ENCODE measurements at places on chromosomes 5 and 9. TPM values are rescaled to one million over a fixed set of nuclear protein-coding genes. Genes with fewer than 3 reads are reported as not detected.

The GPR21 gene
- polyA plus RNA-seq: not detected

DNA sequence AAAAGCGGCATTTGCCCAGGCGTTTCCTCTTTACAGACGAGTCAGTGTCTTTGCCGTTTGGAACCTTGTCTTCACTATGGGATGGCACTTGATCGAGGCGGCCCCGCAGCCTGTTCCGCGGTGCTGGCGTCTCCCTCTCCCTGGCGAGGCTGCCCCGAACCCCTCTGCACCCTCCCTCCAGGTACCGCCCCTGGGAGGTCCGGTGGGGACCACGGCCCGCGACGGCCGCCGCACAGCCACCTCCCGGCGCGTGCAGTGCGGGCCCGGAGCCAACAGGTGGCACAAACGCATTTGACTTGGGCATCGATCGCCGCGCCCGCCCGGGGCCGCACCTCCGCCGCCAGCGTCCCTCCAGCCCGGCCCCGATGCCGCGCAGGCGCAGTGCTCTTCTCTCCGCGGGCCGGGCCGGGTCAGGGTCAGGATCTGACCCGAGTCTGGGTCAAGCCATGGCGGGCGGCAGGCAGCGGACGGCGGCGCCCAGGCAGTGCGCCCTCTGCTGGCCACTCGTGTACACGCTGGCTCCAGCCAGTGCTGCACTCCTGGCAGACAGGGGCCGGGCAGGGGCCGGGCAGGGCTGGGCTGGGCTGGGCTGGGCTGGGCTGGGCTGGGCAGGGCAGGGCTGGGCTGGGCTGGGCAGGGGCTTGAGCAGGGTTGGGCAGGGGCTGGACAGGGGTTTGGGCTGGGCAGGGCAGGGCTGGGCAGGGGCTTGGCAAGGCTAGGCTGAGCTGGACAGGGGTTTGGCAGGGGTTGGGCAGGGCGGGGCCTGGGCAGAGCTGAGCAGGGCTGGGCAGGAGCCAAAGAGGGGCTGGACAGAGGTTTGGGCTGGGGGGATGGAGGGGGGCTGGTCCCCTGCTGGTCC, 155.8 kb upstream of the IRX4 start:
- H3K4me1 ChIP-seq: no peaks in the 10 kb centered on the region
- DNase-seq: peak; percentile 75
- no peaks in the 10 kb centered on the region for H3K36me3 ChIP-seq

GRCh38 chr5:125408448-125409233, 662.2 kb upstream of the ZNF608 start:
- H3K4me3 ChIP-seq: no peak overlapping the region
- H3K27me3 ChIP-seq: no peaks in the 10 kb centered on the region
- no peak for DNase-seq
- H3K4me1 ChIP-seq: peaks cover 20% of the 10 kb centered on the region
- H3K36me3 ChIP-seq: no peaks in the 10 kb centered on the region
- H3K27ac ChIP-seq: no peak overlapping the region

The FSTL4 gene
- polyA plus RNA-seq: 0.31 TPM

- no peak overlapping the region for H3K27ac ChIP-seq
- no peaks in the 10 kb centered on the region for H3K36me3 ChIP-seq
- no peak for DNase-seq
- no peaks in the 10 kb centered on the region for H3K4me1 ChIP-seq
- H3K4me3 ChIP-seq: no peak overlapping the region
- no peaks in the 10 kb centered on the region for H3K27me3 ChIP-seq
Observed at GRCh38 chr5:30838936-30839496, 354.5 kb upstream of the CDH6 start.

DNA sequence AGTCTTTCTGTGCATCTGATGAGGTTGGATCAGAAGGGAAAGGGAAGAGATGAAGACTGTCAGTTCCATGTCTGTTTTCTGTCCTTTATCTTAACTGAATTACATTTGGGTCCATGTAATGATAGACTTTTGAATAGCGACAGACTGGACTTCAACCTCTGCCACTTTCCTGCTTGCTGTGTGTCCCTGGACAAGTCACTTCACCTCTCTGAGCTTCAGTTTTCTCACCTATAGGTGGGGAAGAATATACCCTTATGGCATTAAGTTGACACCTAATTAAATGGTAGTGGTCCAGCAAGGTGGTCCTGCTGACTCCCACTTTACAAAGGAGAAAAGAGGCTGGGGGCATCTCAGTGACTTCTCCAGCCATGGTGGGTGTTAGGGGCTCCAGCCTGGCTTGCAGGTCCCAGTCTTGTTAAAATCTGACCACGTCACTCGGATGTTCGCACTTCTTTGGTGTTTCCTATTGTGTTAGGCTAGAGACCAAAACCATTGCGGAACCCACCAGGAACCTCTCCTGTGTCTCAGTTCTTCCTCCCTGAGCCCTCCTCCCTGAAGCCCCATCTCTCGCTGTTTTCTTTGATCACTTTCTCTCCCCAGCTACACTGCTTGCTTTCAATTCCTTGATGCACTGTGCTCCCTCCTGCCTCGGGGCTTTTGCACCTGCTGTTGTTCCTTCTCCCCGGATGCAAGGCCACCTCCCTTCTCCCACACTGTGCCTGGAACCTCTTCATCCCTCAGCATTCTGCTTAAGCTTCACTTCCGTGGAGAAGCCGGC, 256.5 kb downstream of the NSG2 start:
- no peak for DNase-seq
- no peak overlapping the region for H3K27ac ChIP-seq
- H3K36me3 ChIP-seq: no peaks in the 10 kb centered on the region
- no peaks in the 10 kb centered on the region for H3K27me3 ChIP-seq
- H3K4me3 ChIP-seq: no peak overlapping the region
- no peaks in the 10 kb centered on the region for H3K4me1 ChIP-seq

DNA sequence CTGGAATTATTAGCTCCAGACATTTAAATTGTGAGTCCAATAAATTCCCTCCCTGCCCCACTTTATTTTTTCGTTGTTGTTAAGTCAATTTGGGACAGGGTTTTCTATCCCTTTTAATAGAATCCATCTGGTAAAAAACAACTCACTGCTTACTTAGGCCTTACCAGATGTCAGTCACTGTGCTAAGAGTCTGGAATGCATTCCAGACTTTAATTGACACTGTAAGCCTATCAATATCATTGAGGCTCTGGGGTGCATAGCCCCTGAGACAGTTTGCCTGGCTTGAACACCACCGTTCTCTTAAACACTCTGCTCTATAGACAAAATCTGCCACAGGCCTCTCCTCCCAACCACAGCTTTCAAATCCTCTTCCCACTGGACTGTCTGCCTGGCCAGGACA, 175.9 kb downstream of the NSG2 start:
- DNase-seq: no peak
- H3K4me3 ChIP-seq: no peak overlapping the region
- H3K27me3 ChIP-seq: no peaks in the 10 kb centered on the region
- no peak overlapping the region for H3K27ac ChIP-seq
- H3K36me3 ChIP-seq: no peaks in the 10 kb centered on the region

- no peak overlapping the region for H3K4me3 ChIP-seq
- no peaks in the 10 kb centered on the region for H3K4me1 ChIP-seq
Observed at GRCh38 chr5:153491856-153492255, 1.4 kb downstream of the GRIA1 start.
